ENCODE measurements at places on chromosomes 7 and 10.

DNA sequence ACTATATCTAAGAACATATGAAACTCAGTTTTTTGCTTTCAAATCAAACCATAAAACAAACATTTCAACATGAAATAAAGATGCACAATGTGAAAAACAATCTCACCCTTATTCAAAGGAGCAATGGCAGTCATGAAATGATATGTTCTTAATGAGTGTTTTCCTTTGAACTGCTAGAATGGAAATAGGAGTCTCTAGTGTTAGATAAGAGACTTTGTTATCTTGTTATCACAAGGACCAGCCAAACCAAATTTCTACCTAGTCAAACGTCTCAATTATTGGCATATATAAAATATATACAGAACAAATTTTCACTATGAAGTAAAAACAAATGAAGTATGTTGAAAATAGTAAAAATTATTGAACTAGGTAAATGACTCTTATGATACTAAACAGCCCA is 1.2 kb downstream of the VPS41 start:
- no peak for DNase-seq

- no peak for DNase-seq
Observed at GRCh38 chr10:91460681-91461080, 50.5 kb downstream of the HECTD2 start.

DNA sequence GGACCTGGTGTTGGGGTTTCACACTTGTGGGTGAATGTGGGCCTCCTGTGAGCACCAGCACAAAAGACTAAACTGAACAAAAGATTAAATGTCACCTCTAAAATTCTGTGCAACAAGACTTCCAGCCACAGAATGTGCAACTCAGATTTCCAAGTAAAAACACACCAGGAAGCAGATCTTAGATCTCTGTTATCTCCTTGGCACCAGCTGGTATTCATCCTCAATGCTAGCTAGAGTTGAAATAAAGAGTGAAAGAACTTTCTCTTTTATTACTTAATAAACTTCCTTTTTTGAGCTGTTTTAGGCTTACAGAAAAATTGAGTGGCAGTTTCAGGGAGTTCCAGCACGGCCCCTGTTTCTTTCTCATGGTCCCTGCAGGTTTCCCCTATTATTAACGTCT is 40.2 kb downstream of the EGFR start:
- DNase-seq = no peak

DNA sequence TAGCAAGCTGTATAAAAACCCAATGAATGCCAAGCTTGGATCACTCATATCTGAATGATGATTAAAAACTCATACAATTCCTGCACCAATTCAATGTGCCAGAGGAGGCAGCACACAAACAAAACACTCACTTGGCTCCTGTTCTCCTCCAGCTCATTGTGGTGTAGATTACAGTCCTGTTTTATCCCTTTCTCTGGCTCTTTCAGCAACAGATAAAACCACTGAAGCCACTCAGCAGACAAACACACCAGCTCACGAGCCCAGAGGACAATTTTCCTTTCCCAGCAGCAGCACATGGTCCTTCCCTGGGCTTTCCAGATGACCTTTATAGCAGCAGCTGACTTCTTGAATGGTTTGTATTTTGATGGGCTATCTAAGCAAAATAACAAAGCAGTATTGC is 107.3 kb upstream of the STARD3NL start:
- DNase-seq = no peak

DNA sequence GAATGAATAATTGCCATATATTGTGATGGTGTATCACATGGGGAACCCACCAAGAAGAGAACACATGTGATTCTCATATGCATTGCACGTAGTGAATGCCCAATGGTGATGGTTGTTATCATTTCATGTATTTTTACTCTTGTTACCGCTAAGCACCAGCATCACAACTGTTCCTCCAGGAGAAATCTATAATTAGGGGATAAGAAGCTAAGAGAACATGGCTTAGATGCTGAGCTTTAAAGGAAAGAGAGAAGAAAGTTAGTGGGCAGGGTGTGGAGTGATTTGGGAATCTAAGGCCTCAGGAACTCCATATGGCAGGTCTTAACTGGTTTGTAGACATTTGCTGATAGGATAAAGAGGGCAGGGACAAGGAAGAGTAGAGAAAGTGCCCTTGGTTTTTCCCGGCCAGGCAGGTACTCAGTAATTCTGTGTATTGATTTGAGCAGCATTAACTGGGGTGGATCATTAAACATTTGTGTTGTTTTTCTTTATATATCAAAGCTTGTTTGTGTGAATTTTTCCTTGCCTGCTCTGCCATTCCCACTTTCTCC is 145.9 kb downstream of the LRRC4 start:
- DNase-seq = no peak

DNA sequence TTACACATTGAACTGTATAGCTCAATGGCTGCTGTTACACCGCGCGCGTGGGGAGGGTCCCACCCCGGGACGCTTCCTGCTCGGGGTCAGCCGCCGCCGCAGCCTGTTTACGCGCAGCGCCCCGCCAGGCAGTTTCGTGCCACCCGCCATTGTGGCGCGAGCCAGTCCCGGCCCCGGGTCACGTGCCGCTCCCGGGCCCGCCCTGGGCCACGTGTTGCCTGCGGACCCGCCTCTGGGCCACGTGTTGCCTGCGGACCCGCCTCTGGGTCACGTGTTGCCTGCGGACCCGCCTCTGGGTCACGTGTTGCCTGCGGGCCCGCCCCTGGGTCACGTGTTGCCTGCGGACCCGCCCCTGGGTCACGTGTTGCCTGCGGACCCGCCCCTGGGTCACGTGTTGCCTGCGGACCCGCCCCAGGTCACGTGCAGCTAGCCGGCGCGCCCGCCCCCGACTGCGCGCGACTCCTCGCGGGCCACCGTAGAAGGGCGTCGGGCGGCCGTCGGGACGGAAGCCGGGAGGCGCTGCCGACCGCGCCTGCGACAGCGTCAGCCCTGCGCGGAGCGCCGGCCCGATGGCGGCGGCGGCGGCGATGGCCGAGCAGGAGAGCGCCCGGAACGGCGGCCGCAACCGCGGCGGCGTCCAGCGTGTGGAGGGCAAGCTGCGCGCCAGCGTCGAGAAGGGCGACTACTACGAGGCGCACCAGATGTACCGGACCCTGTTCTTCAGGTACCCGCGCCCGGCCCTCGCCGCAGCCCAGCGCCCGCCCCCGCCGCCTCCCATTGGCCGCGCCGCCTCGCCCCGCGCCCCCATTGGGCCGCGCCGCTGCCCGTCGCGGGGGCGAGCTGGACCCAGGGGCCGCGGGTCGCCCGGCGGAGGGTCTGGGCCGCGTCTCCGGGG is at the start of gene GET4:
TSS of gene GET4 (plus strand) at position 478 of the 895 bp plus-strand sequence. CDS start at position 570, 92 bp downstream.
- peak; percentile 96 for DNase-seq

GRCh38 chr7:25084821-25085220 is 40.2 kb downstream of the CYCS start:
- no peak for DNase-seq

DNA sequence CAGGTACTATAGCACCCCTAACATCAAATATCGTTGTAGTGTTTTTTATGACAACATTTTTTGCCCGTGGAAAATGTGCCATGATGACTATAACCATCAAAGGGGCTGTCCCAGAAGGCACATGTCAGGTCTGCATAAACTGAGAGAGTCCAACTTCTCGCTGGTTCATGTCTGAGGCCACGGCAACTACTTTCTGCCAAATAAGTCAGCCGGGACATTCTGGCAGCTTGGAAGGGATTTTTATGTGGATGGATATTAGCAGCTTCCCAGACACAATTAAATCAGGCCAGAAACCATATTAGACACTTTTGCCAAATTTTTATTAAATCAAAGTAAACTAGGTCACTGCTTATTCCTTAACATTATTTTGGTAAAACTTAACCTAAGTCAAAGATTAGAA is 477.4 kb upstream of the FZD8 start:
- no peak for DNase-seq

DNA sequence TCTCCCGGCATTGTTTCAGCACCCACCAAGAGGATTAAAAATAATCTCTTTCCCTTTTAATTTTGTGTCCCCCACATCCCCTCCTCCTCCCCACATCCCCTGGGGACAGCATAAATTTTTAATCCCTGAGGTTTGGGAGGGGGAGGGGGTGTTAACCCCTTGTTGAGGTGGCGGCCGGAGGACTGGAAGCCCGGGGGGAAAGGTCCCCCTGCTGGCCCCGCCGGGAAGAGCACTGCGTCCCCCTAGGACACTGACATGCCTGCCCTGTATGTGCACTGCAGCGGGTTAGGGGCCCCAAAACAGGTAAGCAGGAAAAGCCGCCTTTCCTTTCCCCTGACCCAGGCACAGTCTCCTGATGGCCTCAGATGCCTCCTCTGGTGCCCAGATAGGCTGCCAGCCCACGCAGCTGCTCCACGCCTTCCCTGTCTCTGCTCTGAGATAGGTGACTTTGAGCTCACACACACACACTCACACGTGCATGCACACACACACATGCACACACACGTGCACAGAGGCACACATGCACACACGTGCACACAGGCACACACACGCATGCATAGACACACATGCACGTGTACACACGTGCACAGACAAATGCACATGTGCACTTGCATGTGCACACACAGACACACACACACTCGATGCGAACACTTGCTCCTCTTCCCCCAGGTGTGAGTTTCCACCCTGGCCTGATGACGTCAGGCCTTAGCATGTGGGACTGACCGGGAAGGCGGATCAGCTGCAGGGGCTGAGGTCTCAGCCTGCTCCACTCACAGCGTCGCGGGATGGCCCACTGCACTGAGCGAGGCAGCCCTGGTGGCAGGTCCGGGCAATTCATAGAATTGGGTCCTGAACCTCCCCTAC is 12.3 kb downstream of the CNPY1 start:
- no peak for DNase-seq

DNA sequence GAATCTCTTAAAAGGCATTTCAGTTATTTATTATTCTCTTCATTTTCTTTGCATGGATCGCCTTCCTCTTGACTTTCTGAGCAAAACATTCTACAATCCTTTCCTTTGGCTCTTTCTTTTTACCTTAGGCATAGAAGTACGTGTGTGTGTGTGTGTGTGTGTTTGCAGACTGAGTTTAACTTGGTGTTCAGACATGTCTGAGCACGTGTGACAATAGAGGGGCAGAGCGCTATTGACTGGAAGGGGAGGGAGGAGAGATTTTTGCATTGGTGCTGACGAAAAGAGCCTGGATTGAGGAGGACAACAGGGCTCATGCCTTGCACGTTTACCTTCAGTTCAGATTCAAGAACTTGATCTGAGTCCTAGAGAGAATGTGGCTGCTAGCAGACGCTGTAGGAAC is 129.8 kb downstream of the SEC23IP start:
- DNase-seq = no peak

DNA sequence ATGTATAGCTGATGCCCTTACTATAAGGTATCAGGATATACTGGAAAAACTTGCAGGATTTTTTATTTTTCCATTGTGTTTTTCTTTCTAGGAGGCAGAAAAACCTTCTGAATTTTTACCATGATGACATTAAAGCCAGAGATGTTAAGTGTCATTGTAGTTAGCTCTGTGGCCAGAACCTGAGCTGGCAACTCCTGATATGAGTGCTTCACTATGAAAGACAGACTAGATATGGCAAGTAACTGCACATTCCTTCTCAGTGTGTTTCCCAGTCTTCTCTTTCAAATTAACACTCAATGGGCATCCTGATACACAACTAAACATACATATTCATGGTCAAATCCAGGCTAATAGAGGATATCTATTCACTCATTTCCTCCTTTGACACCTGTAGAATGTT is 166.2 kb downstream of the CTTNBP2 start:
- no peak for DNase-seq

DNA sequence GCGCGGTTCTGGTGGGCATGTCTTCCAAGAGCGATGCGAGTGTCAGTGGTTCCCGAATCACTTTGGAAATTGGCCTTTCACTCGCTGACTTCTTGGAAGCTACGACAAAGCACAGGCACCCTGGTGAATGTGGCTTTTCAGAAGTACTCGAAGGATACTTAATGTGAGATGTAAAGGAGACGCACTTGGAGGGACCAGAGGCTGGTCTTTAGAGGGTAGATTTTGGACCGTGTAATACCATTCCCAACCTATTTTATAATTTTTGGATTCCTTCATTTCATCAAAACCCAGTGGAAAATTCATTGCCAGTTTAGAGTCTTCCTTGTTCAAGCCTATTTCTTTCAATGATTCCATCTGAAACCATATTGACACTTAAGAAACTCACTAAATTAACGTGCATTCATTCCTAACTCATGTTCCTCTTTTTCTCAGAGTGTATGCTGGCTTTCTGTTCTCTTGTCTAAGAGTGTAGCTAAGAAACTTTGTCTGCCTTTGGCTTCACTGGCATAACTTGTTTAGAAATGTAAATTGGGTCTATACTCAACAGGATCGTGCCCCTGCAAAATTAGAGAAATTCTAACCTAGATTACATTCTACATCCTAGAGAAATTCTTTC is 645 bp upstream of the COPG2 start:
- peak; percentile 33 for DNase-seq

DNA sequence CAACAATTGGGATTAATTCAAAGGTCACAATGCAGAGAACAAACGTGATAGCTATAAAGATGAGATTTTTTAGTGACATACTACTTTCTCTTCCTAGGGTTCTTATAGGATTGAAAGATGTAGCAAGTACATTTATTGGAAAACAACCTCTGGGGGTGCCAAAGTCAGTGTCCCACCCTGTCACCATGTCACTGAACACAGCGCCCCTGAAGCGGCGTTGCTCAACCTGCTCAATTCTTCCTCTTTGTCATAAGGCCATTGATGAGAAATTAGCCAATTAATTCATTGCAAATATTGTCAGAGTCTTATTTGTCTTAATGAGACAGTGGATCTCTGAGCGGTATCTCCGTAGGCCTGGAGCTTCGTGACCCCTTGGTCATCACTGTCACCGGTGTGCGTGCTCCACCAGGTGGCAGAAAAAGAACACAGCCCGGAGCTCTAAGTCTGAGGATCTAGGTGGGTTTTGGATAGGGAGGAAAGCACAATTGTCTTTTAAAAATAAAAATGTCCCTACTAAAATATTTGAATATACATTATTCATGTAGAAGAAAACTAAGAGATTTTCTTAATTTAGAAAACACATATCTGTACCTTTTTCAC is 362.6 kb downstream of the PAXIP1 start:
- DNase-seq = no peak

GRCh38 chr7:29445736-29446135 is 117.9 kb upstream of the PRR15 start:
- DNase-seq = no peak

GRCh38 chr10:47336387-47337134 is 11.6 kb upstream of the RBP3 start:
- no peak for DNase-seq

DNA sequence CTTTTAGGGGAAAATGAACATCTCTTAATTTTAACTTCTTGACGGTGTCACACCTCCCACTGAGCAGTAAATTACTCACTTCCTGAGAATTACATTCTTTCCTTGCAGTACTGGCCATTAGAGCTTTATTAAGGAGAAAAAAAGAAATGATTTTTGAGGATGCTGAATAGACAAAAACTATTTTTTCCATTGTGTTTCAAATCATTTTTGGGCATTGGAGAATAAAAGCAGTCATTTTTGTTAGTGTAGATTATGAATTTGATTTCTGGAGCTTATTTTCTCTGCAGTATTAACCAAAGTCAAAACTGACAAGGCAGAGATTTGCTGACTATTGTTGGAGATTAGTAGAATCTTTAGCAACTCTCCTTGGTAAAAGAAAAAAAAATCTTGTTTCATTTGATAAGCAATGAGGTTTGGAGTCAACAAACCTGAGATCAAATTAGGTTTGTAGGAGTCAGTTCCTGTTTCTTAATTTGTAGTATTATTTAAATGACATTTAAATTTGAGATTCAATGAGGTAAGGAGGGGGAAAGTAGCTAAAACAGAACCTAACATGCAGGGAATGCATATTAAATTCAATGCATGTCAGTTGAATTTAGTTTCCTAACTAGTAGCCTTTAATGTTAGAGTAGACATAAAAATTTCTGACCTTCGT is 70.6 kb downstream of the AP3M1 start:
- DNase-seq = no peak

Measured in skin of body (tissue), 3 donors.